Mesothelial cell of epicardium (in vitro differentiated cells): ENCODE measurements at places on chromosomes 3 and 15. TPM values are rescaled to one million over a fixed set of nuclear protein-coding genes. Genes with fewer than 3 reads are reported as not detected.

DNA sequence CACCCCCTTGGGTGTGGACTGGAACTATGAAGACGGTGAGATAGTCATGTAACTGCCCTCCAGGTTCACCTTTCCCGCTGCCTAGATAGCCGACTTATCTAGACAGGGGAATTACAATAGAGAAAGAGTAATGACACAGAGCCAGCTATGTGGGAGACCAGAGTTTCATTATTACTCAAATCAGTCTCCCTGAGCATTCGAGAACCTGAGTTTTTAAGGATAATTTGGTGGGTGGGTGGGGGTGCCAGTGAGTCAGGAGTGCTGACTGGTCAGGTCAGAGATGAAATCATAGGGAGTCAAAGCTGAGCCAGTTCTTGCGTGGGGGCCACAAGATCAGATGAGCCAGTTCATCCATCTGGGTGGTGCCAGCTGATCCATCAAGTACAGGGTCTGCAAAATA is 19.7 kb upstream of the DNAJC19 start:
- no peak for DNase-seq

FETUB gene
- not detected in 3 replicates for total RNA-seq

GRCh38 chr3:134359121-134360010 is 14.9 kb downstream of the AMOTL2 start:
- no peak for DNase-seq

OIP5 gene
- 5.3 to 5.9 TPM (median 5.6 TPM) in 3 replicates for total RNA-seq

DNA sequence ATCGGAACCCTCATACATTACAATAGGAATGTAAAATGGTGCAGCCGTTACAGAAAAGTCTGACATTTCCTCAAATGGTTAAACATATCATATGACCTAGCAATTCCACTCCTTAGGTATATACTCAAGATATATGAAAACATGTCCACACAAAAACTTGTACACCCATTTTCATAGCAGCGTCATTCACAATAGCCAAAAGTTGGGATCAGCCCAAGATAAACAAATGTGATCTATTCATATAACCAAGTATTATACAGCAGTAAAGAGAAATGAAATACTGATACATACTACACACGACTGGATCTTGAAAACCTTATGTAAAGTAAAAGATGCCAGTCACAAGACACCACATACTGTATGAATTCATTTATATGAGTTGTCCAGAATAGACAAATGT is 102.4 kb downstream of the MSL2 start:
- no peak for DNase-seq

A4GNT gene
- total RNA-seq = not detected in 3 replicates

PLXNA1 gene
- 50.1 to 55.2 TPM (median 54.2 TPM) in 3 replicates for total RNA-seq

P2RY13 gene
- total RNA-seq = not detected in 3 replicates

- DNase-seq = no peak
Observed at GRCh38 chr3:102936511-102937045, 501.8 kb downstream of the ZPLD1 start.

SLC51A gene
- 0.57 to 0.80 TPM in 2 of 3 replicates, not detected in the other for total RNA-seq

GRCh38 chr15:62641825-62642224 is 400.7 kb upstream of the TPM1 start:
- no peak for DNase-seq

SLC28A2 gene
- total RNA-seq = not detected in 3 replicates

- DNase-seq = no peak
Observed at GRCh38 chr15:29569533-29570092, 252.7 kb downstream of the TJP1 start.

DNA sequence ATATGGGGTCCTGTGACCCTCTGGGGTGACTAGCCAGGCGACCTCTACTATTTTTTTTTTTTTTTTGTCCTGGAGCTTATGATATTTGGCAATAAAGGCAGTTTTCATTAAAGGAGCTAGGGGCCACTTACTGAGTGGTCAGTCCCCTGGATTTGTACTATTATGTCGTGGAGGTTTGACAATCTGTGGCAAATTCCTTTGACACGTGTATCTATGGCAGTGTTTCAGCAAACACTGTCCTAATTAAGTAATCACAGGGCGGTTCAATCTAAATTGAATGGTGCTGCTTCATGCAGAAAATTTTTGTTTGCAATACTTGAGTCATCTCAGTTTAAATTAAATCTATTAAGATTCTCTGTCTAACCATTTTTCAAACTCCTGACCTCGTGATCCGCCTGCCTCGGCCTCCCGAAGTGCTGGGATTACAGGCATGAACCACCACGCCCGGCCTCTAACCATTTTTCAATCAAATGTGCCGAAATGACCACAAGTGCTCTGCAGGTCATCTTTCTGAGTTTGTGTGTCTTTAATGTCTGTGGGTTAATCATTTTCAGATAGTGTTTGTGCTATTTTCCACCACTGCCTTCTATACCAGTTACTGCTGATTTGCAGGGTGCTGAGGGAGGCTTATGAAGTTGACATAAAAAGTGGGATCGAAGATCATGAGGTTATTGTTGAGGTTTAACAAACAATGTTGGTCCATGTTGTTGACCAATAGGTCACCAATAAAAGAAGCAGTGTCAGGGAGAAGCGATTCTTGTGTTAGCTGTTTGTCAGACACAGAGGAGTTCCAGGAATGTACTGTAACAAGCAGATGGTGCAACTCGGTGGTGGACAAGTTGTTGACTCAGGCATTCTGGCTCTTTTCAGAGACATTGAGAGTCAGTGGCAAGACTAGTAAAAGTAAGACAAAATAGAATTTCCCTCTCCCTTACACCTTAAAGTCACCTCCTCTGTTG is 18.6 kb upstream of the SLC2A2 start:
- DNase-seq = no peak

GPR171 gene
- not detected in 3 replicates for total RNA-seq

RNU6-1 gene
- total RNA-seq = not detected in 3 replicates

DNA sequence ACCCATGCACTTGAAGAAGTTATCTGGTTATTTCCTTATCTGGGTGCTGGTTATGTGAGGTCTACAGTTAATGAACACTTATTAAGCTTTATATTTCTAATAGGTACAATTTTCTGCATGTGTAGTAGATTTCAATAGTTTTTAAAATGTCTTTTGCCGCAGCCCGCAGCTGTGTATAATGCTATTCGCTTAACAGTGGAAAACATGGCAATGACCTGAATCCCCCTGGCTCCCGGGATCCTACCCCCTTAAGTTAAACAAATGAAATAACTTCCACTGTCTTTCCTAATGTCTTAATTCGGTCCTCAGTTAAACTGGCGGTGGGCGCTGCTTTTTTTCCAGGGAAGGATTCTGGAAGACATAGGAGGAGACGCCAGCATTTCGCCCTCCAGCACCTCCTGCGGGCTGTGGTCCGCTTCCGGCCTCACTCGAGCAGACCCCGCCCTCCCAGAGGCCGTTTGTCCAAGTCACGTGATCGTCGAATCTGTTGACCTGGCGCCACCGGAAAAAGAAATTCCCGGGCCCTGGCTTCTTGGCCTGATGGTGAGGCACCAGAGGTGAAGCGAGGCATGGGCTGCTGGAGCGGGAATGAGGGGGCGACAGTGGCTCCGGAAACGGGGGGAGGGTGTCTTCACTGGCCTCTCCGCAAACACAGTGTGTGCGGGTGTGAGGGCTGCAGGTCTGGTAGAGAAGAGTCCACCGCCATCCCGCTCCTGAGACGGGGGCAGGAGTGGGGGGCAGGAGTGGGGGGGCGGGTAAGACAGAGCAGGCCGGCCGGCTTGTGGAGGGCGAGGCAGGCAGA is 45.6 kb upstream of the CSPG4 start:
- peak; percentile 84 for DNase-seq

- DNase-seq = no peak
Observed at GRCh38 chr3:65485826-65486469, 552.8 kb downstream of the MAGI1 start.

ADAMTS7 gene
- 98.7 to 101 TPM (median 99.2 TPM) in 3 replicates for total RNA-seq

GRCh38 chr15:34620142-34620541 is 36.7 kb upstream of the GOLGA8B start:
- DNase-seq = no peak

- DNase-seq = no peak
Observed at GRCh38 chr3:58578873-58579272, 1.7 kb upstream of the FAM107A start.

DNA sequence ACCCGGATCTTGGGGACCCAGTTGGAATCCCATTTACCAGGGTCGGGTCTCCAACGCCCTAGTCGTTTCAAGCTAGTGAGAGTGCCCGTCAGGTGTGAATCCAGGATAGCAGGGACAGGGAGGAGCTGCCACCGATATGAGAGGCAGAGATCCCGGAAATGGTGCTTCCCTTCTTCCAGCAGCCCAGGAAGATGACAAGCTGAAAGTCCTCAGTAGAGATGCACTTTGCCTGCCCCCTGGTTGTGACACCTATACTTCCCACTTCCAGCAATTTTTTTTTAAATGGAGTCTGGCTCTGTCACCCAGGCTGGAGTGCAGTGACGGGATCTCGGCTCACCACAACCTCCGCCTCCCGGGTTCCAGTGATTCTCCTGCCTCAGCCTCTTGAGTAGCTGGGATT is 503.0 kb downstream of the NTRK3 start:
- no peak for DNase-seq

FMN1 gene
- total RNA-seq = 1.1 to 1.6 TPM (median 1.2 TPM) in 3 replicates

- no peak for DNase-seq
Observed at GRCh38 chr3:24622138-24622537, 127.5 kb upstream of the THRB start.
